Left renal cortex interstitium (tissue), 4 donors: ENCODE measurements at places on chromosomes 1 and 21.

DNA sequence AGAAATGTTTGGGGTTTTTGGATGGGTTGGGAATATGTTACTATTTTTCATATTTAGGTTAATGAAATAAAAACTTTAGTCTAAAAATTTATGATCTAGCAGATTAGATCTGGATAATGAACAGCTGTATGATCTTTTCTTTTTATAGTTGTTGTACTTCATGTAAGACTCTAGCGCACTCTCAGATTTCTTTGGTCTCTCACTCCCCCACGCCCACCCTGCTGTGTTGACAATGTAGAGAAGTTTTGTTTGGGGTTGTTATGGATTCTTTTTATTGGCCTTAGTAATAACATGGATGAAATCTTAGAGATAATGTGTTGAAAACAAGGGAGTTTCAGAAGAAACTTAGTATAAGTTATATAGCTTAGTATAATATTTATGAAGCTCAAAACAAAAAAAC, 5.5 kb downstream of the KLF18 start:
- no peak for DNase-seq

- no peak for DNase-seq
Observed at GRCh38 chr1:82001345-82001744, 200.6 kb downstream of the ADGRL2 start.

DNA sequence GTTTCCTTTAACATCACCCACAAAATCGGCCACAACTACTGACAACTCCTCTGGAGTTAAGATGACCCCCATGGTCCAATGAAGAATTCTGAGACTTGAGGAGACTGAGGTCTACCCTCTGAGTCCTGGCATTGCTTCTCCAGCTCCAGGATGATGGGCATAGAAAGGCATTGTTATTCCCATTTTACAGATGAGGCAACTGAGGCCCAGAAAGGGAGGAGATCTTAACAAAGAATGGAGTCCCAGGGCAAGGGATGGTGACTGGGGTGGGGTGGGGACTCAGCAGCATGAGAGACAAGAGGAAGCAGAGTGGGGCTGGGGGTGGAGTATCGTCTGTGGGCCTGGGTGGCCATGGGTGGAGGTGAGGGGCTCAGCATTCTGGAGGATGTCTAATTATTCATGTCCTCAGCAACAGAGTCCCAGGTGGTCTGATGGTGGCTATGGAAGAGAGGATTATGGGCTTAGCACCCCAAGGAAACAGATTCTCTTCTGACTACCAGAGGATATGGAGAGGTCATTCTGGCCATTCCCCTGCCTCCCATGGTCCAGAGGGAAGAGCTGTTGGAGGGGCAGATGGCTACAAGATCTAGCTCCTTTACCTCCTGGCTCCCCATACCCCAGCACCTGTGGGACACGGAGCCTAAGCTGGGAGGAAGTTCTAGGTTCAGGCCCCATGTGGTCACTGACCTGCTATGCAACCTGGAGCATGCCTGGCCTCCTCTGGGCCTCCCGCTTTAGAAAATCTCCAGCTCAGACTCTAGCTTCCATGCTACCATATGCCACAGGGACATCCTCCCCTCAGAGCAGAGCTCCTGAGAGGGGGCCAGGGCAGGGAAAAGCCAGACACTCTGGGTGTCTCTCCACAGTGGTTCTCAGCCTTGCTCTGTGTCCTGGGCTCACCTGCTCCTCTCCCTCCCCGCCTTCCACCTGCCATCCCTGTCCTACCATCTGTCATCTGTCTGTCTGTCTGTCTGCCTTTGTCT, 37.4 kb upstream of the DMBX1 start:
- no peak for DNase-seq

DNA sequence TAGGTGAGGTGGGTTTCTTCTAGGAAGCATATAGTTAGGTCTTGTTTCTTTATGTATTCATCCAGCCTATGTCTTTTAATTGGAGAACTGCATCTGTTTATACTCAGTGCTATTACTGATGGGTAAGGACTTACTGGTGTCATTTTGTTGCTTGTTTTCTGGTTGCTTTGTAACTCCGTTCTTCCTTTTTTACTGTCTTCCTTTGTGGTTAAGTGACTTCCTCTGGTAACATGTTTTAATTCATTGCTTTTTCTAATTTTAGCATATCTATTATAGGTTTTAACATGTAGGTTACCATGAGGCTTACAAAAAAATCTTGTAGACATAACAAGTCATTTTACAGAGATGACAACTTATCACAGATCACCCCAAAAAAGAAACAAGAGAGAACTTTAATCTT, 160.8 kb downstream of the VAV3 start:
- no peak for DNase-seq

GRCh38 chr1:186618401-186619170, 61.6 kb downstream of the PTGS2 start:
- DNase-seq, result no peak

- DNase-seq, result no peak
Observed at GRCh38 chr1:225603538-225604354, 49.2 kb downstream of the ENAH start.

DNA sequence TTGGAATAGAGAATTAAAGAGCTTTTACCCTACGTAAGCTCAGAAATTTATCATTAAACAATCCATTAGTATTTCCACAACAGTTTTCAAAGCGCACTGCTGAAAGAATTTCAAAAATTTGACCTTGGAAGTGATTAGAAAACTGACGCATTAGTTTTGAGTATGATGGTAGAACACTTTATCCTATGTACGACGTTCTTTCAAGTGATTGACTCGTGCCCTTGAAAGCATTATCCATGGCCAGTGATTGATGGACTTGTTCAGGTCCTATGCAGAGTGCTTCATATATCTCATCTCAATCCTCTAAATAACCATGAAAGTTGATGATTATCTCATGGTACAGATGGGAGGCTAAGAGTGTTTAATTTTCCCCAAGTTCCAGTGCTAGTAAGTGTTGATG, 697.2 kb downstream of the USP25 start:
- no peak for DNase-seq

DNA sequence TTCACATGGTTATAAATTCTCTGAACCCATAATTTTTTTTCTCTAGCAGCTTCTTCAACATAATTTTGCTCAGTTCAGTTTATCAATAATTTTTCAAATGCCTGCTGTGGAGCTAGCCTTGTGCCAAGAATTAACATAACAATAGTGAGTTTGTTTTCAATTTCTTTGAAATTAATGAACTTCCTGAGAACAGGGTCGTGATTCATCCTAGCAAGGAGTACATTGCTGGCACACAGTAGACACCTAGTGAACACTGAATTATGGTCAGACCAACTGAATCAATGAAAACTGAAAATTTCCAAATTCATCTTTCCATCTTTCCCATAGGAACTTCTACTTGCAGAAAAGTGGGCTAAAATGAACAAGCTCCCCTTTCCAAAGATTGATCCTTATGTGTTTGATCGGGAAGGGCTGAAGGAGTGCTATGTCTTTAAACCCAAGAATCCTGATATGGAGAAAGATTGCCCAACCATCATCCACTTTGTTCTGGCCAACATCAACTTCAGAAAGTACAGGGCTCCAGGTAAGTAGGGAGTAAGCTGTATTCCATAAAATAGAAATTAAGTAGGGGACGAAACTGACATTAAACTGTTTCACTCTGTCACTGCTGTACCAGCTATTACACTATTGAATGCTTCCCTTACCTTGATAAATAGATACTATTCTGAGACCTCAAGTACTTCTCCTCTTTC, 148.7 kb downstream of the PLA2G4A start:
- no peak for DNase-seq

GRCh38 chr1:212635141-212635631, 26.6 kb downstream of the ATF3 start:
- no peak for DNase-seq

- DNase-seq, result no peak
Observed at GRCh38 chr1:110873856-110874255, 908 bp downstream of the CD53 start.

GRCh38 chr1:100462326-100463025, 75.5 kb upstream of the GPR88 start:
- no peak for DNase-seq
